Activated CD4-positive, alpha-beta T cell treated with anti-CD3 and anti-CD28 coated beads for 1 hour (primary cell): ENCODE measurements at places on chromosomes 4 and X.

DNA sequence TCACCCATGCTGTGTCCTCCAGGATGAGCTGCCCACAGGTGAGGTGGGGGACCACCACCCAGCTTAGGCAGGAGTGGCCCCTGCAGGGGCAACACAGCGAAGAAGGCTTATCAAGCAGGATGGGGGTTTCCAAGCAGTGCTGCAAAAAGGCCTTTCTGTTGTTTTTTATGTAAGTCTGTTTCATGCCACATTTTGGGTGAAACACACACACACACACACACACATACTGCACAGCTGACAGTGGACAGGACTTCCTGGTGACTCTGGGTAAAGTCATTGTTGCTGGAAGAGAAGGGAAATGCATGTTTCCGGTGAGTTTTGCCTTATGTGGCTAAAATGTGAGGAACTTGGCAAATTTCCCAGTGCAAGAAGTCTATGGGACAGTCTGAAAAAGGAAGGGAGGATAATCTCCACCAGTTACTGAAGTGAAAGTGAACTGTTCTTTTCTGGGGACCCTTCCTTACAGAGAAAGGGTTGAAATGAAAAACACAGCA, 119.2 kb downstream of the IRF2 start:
- DNase-seq: no peak

DNA sequence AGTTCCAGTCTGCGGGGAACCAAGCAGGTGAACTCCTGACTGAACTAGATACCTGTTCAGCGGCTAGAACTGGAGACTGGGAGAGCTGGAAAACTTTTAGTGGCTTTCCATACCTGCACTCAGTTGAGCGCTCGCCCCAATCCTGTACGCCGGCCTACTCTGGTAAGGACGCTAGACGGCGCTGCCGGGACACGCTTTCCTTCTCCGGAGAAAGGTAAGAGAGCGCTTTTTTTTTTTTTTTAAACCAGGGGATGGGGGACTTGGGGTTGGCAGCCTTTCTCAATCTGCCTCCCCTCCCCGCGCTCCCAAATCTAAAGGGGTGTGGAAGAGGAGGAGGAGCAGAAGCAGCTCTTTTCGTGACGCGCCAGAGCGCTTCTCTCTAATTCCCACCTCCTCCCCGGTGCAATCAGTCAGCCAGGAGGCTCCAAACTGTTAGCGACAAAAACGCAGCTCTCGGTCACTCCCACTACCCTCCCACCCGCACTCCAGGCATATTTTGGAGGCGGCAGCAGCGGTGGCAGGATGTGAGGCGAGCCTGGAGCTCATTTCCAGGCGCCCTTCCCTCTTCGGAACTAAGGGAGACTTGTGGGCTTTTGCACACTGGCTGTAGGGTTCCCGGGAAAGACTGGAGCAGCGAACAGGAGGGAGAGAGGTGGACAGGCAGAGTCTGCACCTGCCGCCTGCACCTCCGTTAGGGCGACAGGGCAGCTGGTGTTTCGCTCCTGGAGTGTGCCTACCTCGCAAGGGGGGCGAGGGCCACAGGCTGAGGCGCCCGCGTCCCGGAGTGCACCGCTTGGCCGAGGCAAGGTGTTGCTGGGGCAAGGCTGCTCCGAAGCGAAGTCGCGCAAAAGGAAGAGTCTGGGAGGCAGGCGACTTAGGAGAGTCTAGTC, at the start of gene IL1RAPL2:
Gene IL1RAPL2 (plus strand): TSS at position 409 of the 890 bp plus-strand sequence.
- DNase-seq: no peak

GRCh38 chrX:67582436-67582835, 38.6 kb downstream of the AR start:
- no peak for DNase-seq

- DNase-seq: no peak
These were observed 144.8 kb downstream of the COL25A1 start for GRCh38 chr4:109157696-109158095.

DNA sequence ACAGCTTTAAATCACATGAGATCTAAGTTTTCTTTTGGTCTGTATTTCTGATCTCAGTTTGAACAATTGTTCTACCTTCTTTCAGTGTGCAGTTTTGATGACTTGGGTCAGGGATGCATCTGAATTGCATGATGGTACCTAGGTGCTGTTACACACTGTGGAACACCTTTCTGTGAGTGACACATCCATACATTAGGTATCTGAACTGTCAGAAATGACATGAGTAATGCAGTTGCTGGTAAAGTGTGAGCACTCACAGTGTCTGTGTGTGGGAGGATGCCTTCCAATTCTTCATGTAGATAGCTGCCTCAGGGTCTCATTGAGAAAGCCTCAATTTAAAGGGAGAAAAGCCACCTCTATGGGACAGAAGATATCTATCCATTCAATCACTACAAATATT, 411.9 kb downstream of the PPARGC1A start:
- DNase-seq: no peak

- DNase-seq: no peak
These were observed 148.7 kb upstream of the PTCHD1 start for GRCh38 chrX:23185951-23186350.

GRCh38 chrX:66677430-66677829, 38.6 kb upstream of the EDA2R start:
- no peak for DNase-seq

DNA sequence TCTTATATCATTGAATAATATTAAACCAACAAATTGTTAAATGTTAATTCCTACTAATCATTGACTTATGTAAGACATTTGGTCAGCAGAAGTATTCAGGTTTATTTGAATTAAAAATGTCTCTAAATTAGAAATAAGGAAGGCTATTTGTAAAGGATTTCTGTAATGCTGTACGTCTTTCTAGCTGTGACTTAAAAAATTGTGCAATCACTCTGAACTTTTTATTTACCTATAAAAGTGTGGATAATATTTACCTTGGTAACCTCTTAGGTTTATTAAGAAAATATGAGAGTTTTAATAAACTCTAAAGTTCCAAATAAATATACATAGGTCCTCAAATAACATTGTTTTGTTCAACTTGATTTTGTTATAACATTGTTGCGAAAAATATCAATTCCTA, 76.9 kb downstream of the SLC30A9 start:
- DNase-seq: no peak

DNA sequence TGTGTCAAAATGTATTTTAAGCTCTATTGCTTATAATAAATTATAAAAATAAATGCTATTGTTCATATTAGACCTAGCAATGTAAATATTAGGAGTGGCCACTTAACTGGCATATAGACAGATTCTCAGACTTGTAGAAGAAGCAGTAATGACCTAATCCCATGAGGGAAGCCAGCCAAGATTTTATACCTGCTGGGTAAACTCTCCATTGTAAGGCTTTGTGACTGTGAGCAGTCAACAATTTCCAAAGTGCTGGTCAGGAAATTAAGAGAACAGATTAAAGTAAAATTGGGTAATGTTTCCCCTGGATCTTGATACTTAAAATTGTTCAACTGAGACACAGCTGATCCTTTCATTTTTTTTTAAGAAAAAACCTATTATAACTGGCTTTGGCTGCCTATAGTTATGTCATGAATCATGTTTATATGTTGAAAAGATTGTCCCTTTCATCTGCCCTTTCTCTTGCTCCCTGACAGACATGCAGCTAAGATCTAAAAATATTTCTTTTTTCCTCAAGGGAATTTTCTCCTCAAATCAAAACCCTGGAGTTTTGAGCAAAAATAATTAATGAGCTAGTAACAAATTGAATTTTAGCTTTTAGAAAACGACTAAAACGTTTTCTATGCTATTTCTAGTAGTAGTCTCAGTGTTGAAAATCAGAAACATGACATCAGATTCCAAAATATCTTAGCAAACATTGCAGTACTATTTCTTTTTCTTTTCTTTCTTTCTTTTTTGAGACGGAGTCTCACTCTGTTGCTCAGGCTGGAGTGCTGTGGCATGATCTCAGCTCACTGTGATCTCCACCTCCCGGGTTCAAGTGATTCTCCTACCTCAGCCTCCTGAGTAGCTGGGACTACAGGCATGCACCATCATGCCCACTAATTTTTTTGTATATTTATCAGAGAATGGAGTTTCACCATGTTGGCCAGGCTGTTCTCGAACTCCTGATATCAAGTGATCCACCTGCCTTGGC, 77.9 kb downstream of the ADGRL3 start:
- no peak for DNase-seq

- no peak for DNase-seq
These were observed 233.4 kb downstream of the CFAP299 start for GRCh38 chr4:80568891-80569290.

GRCh38 chrX:123814343-123814742, 45.5 kb upstream of the XIAP start:
- DNase-seq: no peak

DNA sequence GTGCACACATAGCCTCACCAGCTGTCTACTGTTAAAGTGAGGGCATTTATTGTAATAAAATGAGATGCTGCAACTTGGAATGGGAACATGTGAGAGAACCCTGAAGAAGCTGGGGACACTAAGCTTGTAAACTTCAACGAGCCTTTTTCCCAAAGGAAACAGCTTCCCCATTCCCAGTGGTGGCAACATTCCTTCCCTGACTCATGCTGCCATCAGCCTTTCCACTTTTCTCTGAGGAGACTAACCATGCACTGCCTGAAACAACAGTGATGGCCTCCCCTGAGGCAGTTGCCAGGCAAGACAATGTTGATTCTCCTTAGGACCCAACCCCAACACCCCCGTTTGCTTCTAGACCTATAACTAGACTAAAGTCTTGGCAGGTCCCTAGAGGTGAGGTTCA, 928.3 kb downstream of the GLUD2 start:
- no peak for DNase-seq
